ENCODE measurements at places on chromosomes 6 and 20.
A peak's percentile ranks its signal among the peaks of the same experiment; 100 is the strongest.

- DNase-seq, result no peak
These were observed 1.1 kb downstream of the OSBPL2 start for GRCh38 chr20:62239278-62239879.

- DNase-seq, result peak; percentile 39
These were observed 13.0 kb upstream of the RBM24 start for GRCh38 chr6:17268114-17268513.

DNA sequence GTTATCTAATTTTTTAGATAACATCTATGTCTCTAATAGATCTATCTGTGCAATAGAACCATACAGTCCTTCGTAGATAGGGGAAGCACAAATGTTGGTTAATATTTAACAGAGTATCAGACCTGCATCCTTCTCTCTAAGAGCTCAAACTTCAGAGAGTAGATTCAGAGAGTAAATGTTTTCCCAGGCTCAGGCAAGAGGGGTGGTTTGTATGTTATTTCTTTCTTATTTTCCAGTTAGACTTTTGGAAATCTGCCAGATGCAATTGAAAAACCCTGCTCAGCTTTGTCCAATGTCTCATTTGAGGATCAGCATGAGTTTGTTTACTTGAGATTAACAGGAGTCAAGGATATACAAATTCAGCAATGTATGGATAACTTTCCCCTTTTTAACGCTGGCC is 361.9 kb downstream of the BCKDHB start:
- DNase-seq, result no peak

GRCh38 chr6:89589297-89590025 is 49.1 kb downstream of the LYRM2 start:
- DNase-seq, result no peak

DNA sequence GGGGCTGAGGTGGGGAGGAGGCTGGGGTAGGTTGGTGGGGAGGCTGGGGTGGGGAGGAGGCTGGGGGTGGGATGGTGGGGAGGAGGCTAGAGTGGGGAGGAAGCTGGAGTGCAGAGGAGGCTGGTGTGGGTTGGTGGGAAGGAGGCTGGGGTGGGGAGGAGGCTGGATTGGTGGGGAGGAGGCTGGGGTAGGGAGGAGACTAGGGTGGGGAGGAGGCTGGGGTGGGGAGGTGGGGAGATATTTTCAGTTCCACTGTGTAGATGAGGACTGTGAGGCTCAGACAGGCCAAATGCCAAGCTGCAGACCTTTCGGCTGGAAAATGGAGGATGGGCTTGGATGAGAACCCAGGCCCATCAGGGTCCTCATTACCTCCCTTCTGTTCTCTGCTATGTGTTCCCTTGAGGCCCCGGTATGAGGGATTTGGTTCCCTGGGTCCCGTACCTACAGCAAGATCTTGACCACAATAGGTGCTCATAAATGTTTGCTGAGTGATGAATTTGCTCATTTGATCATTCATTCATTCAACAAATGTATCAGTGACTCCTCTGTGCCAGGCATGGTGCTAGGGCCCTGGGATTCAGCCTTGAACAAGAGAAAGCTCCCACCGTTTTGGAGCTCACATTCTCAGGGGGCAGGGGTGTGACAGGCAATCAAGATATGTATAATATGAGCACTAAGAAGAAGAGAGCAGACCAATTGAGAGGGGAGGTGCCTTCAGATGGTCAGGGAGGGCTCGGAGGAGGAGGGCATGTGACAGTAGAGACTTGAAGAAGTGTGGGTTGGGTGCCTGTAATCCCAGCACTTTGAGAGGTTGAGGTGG is 36.1 kb upstream of the NOL4L start:
- DNase-seq, result peak; percentile 90

DNA sequence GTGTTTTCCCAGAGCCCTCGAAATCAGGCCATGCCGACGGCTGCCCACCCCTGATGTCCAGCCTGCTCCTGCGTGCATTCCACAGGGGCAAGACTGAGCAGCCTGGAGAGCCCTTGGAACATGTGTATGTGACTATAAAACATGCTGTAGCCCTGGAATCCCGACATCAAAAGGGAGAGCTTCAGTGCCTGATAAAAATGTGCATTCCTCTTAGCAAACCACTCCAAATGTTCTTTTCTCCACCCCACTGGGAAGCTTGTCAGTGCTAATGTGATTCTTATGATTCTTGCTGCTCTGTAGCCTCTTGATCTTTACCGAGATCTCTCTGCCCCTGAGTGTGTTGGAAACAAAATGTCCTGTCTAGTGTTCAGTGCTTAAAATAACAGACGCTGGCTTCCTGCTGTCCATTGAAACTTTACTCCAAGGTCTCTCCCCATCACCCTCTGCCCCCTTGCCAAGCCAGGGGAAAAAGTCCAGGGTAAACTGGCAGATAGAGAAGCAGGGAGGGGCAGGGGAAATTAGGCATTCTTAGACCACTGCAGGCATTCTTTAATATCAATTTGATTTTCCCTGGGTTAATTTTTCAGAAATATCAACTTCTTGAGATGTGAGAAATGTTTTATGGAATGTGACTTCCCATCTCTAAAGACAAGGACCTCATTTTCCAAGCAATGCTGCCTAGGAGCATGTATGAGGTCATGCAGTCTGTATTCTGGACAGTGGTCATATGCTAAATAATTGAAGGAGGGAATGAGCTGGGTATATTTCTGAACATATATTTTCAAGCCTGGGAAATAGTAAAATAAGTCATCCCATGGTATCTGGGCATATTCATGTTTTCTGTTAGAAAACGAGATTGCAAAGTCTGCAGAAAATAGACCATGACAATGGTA is 73.8 kb upstream of the ISM1 start:
- no peak for DNase-seq

DNA sequence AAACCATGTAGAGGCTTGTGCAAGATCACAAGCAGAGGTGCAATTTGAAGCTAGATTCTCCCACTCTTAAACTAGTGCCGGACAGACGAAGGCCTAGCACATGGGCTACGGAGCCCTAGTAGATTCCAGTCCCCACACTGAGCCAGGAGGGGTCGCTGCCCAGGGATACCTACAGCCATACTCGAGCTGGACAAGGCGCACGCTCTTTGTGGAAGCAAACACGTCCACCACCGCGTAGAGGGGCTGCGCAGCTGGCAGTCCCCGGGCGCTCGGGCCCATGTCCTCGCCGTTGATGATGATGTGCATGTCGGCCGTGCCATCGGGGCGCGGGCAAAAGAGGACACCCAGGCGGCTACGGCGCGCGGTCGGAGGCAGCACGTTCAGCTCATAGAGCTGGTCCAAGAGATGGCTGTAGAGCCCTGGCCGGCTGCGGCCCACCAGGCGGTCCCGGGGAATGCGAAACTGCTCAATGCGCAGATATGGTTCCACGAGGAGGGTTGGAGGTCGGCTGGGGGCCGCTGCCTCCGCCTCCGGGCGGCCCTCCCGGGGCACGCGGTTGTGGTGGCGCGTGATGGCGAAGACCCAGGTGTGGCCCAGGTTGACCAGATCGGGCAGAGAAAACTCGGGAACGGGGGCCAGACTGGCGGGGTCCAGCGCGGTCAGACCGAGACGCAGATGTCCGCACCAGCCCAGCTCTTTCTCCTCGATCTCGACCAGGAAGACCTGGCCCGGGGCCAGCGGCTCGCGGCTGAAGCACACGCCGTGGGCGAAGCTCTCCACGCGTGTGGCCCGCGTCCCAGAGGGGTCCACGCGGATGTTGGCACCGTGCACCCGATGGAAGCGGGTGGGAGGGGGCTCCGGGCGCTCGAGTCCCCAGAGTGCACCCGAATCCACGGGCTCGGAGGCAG is 677 bp downstream of the NEURL2 start:
- no peak for DNase-seq

DNA sequence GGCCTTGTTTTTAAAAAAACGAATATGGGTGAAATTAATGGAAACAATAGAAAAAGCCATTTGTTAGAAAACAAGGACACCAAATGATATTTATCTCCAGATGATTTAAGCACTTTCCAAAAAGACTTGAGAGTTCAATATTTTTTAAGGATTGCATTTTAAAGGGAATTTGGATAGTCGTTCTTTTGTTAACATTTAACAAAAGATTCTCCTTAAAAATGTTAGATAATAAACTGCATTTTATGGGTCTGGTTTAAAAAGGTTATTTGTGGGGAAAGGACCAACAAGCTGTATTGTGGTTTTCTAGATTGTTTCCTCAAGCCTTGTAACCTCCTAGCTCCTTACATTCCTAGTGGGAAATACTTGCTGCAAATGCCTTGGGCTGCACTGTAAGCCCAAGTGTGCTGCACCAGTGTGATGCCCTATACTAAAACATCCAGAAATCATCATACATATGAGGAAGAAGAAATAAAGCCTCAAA is 1.5 kb upstream of the PHIP start:
- no peak for DNase-seq

DNA sequence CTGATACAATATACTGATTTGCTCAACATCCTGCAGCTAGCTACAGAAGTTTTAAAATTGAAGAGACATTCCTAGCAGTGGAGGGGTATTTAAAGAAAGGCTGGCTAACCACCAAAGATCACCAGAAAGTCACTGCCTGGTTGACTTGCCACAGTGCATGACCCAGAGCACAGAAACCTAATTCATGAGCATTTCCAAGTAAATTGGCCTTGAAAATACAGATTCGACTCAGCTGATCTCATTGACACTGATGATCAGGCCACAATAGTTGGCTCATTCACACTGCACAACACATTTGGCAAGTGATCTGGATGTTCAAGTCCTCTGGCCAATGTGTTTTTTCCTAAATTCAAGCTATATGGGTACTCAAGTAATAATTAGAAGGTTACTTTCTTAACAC is 13.3 kb upstream of the TDRD6 start:
- no peak for DNase-seq

- no peak for DNase-seq
These were observed 2.7 kb downstream of the SLC32A1 start for GRCh38 chr20:38726804-38727606.

GRCh38 chr20:2387580-2387979 is 6.9 kb downstream of the TGM6 start:
- no peak for DNase-seq

- DNase-seq, result no peak
These were observed 62.7 kb downstream of the SLC24A3 start for GRCh38 chr20:19275038-19275629.

DNA sequence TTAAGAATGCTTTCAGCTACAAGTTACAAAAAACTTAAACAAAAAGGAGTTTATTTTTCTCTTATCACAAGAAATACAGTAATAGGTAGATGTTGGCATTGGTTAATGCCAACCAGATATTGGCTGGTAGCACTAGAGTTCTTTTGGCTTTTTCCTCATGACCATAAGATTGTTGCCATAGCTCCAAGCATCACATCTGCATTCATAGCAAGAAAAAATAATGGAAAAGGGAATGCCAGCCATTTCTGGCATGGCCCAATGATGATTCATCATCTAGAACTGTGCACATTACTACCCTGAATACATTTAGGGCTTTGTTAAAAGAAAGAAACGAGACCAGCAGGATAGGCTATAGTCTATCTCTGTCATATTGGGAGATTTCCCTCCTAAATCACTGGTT is 20.8 kb upstream of the SIRT5 start:
- no peak for DNase-seq

- peak; percentile 84 for DNase-seq
These were observed 72.9 kb upstream of the DSP start for GRCh38 chr6:7468382-7469081.

DNA sequence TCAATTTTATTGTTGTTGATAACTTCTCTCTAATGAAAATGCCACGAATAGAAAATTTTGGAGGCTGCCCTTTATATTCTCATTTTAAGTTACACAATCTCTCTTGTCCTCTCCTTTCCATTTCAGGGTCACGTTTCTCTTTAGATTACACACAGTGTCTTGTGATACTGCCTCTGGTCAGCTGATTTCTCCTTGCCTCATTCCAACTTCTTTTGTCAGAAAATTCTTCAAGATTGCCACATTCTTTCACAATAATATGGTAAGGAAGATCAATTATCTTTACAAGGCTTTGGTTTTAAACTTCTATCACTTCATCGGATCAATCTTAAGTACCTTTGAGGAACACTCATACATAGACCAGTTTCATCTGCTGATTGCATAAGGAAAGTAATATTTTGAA is 370.3 kb downstream of the RFPL4B start:
- no peak for DNase-seq

- peak; percentile 63 for DNase-seq
These were observed at the start of gene TMEM242 for GRCh38 chr6:157323255-157323965. Gene TMEM242 (minus strand): TSS chr6:157323519. CDS start chr6:157323499, 20 bp downstream.

GRCh38 chr6:145420599-145420998 is 314.7 kb downstream of the EPM2A start:
- DNase-seq, result no peak

GRCh38 chr20:440636-441035 is 21.7 kb downstream of the TBC1D20 start:
- DNase-seq, result no peak

GRCh38 chr6:123024976-123025375 is 28.9 kb downstream of the CLVS2 start:
- DNase-seq, result no peak
